ENCODE measurements at places on chromosomes 3 and 15.

DNA sequence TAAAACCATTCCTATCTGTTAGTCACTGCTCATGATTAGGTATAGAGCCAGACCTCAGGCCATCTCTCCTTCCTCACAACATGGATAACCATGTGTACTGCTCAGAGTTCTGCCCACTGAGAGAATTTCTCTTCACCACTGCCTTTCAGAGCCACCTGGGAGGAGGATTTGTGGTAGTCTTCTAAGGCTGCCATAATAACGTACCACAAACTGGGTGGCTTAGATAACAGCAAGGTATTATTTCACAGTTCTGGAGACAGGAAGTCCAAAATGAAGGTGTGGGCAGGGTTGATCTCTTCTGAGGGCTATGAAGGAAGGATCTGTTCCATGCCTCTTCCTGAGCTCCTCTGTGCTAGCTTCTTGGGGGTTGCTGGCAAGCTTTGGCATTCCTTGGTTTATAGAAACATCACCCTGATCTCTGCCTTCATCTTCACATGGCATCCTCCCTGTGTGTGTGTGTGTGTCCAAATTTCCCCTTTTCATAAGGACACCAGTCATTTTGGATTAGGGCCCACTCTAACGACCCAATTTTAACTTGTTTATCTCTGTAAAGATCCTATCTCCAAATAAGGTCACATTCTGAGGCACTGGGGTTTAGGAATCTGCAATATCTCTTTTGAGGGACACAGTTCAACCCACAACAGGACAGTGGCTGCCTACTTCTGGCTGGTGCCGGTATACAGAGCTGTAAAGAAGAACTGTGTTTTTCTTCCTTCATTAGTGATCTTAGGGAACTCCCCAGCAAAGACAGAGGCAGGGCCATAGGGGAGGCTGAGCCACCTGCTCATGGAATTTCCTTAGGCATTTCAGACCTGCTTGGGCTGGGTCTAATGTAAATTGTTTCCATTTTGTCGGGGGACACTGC, 42.1 kb upstream of the NOX5 start:
- DNase-seq: no peak

- DNase-seq: no peak
Measured at GRCh38 chr3:192422321-192422996, 304.9 kb downstream of the FGF12 start.

- no peak for DNase-seq
Measured at GRCh38 chr15:85473455-85473854, 93.1 kb downstream of the AKAP13 start.

GRCh38 chr3:55143336-55143735, 215.5 kb upstream of the LRTM1 start:
- DNase-seq: no peak

DNA sequence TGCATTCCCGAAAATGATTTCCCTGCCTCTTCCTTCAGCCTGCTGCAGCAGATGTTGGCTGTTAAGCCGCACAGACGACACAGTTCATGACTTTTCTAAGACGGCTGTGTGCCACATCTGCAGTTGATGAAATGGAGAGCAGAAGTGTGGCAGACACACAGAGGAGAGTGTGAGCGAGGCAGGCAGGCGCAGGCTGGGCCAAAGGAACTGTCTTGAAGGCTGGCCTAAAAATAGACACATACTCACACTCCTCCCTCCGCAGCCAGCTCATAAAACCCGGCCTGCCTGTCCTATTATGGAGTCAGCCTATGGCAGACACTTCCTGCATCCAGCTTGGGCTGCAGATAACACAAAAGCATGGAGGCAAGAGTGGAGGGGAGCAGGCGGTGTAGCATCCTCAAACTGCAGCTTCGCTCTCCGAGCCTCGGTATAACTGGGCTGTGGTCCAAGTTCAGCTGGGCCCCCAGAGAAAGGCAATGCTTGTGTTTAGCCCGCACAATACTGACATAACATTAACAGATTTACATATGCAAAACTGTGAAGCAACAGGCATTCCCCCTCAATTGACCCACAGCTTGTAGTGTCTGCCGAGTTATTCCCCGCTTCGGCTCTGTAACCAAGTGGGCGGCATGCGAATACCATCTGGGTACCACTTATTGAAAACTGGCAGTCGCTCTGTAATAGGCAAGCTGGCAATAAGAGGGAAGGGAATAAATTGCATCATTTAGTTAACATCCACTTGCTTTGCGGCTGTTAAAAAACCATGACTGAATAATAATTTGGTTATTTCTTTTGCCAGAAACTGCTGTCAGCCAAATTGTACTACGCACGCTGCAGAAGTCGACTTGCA, 40.8 kb downstream of the FOXP1 start:
- peak; percentile 31 for DNase-seq
